EL (cell line): ENCODE measurements at places on chromosomes 11 and 22.
A peak's percentile ranks its signal among the peaks of the same experiment; 100 is the strongest.

GRCh38 chr11:2375341-2375853 lies 1.7 kb upstream of the CD81 start:
- no peak for DNase-seq

DNA sequence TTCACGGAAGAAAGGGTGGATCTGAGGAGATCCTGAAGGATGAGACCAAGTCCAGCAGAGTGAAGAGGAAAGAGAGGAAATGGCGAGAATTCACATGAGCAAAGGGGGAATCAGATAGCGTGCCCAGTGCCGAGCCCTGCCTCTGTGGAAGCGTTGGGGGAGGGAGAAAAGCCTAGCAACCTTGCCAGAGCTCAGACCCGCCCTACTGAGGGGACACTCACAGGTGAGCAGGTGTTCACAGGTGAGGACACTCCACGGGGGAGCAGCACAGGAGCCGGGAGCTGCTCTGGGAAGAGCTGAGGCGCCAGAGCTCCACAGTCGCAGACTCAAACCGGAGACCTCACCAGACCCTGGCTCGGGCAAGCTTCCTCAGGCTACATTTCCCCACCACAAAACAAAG lies 56.2 kb downstream of the MICAL3 start:
- no peak for DNase-seq

GRCh38 chr11:77506857-77507256 lies 33.0 kb upstream of the PAK1 start:
- peak; percentile 72 for DNase-seq

GRCh38 chr11:78981153-78981552 lies 406.5 kb upstream of the NARS2 start:
- DNase-seq = no peak

DNA sequence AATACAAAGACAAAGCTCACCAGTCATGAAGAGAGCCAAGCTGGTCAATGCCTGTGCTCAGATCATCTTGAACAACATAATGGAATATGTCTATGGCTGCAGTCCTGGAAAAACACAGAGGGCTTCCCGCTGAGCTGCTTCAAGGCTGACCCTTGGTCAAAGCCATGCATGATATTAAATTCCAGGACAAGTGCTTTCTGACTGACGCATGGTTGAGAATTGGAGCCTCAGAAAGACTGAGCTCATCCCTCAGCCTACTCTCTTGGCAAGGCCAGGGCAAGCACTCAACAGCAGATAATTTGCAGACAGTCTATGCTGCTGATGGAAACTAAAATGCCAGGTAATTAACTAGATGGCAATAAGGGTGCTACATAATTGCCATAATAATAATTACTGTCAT lies 89.2 kb downstream of the GALNT18 start:
- DNase-seq = no peak
